Common myeloid progenitor, CD34-positive (primary cell): ENCODE measurements at places on chromosomes 7 and 10.

- DNase-seq, result no peak
These were observed 310.3 kb upstream of the ZNF32 start for GRCh38 chr10:43958964-43959363.

GRCh38 chr10:11148142-11149028 lies 130.7 kb downstream of the CELF2 start:
- no peak for DNase-seq

- DNase-seq, result peak; percentile 81
These were observed 93.8 kb downstream of the C1GALT1 start for GRCh38 chr7:7276161-7276560.

DNA sequence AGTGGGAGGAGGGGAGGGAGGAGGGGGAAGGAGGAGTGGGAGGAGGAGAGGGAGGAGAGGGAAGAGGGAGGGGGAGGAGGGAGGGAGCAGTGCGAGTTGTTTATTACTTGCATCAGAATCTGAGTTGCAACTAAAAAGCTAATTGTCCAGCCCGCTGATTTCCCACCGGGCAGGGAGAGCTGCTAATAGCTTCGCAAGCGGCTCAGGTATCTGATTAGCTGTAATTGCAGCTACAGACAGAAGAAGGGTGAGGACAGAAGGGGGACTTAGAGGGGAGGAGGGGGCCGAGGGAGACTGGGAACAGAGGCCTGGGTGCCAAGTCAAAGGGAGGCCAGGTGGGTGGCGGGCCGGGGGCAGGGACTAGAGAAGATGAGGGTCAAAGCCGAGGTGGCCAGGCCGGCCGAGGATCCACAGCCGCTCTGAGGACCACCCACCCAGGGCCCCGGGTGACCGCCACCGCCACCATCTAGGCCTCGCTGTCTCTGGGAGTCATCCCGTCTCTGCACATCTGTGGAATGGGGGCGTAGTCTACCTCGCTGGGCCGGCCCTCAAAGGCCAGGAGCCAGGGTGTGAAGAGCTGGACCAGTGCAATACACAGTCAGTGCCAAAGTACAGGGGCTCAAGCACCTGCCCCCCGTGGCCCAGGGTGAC lies 54.2 kb downstream of the MICALL2 start:
- DNase-seq, result no peak

DNA sequence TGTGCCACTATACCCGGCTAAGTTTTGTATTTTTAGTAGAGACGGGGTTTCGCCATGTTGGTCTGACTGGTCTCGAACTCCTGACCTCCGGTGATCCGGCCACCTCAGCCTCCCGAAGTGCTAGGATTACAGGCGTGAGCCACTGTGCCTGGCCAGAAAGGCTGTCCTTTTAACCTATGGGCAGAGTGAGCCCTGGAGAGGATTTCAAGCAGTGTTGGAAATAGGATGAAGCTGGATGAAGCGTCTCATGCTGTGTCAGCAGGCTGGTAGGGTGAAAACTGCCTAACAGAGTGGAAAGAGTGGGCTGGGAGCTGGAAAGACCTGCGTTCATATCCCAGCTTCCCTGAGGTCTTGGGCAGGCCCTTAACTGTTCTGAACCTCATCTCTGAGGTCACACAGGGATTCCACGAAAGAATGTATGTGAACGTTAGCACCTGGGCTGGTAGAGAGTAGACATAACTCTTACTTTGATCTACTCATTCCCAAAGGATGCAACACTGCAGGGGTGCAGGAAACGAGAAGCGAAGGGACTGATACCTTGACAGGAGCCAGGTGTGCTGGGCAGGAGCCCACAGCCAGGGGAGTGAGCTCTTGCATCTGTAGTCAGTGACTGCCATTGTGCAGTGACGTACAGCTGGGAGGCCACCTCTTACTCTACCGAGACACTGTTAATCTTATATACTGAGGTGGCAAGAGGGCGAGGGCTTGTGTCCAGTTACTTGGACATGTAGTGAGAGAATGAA lies 34.1 kb downstream of the WBP1L start:
- no peak for DNase-seq

- DNase-seq, result no peak
These were observed 31.7 kb upstream of the DNMBP start for GRCh38 chr10:100041306-100042002.

- no peak for DNase-seq
These were observed 18.5 kb upstream of the SRGN start for GRCh38 chr10:69069090-69070042.

DNA sequence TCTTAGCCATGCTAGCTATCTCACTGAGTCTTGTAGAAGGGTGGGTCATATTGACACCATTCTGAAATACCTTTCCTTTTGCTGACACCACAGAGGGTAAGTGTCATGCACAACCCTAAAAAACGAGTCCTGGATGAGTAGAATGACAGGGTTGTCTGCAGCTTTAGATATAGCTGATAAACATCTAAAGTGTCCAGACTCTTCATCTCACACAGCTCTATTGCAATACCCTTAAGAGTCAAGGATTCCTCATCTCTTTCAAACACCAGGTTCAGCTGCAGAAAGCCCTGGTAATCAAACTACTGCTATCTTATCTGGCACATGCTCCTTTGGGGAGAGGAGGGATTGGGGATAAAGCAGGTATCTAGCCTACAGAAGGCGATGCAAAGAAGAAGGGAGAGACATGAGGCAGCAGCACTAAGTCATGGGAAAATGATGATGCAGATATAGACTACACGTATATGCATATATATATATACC lies 127.0 kb downstream of the ANK3 start:
- DNase-seq, result no peak
